CD4-positive, alpha-beta T cell treated with Interleukin-6 at 100 ng/mL for 8 hours (primary cell): ENCODE measurements at places on chromosomes 3 and 15.

DNA sequence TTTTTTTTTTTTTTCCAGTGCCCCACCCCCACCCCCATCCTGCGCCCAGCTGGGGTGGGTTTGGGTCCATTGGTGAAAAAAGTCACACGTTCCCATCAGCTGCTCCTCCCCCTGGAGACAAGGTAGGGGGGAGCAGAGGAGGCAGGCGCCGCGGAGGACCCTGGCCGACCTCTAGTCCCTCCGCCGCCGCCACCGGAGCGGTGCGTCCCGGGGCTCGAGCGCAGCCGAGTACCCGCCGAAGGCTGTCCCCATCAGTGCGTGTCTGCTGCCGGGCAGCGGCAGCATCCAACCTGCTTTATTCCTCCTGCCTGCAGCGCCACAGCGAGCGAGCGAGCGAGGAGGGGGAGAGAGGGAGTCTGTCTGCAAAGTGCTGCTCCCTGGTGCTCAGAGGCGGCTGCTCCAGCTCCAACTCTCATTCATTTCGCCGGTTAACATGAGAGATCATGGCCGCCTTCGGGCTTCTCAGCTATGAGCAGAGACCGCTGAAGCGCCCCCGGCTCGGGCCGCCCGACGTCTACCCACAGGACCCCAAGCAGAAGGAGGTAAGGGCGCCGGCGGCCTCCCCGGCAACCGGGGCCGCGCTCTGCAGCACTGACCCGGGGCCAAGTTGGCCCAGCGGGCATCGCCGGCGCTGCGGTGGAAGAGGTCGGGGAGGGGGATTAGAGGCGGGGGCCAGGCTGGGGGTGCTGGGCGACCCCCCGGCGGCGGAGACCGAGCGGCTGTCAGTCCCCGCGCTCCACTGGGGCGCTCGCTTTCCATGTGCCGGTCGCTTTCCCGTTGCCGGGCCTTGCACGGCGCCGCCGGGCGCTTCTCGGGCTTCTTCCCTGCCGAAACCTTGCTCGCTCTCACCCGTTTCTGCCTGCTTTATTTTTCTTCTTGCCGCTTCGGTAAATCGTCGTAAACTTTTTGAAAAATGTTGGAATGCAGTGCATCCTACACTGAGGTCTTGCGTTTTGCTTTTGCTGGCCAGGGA, 1.3 kb downstream of the MED12L start:
- peak; percentile 63 for DNase-seq

GRCh38 chr3:52831500-52832301, 1.2 kb upstream of the ITIH4 start:
- DNase-seq, result no peak

DNA sequence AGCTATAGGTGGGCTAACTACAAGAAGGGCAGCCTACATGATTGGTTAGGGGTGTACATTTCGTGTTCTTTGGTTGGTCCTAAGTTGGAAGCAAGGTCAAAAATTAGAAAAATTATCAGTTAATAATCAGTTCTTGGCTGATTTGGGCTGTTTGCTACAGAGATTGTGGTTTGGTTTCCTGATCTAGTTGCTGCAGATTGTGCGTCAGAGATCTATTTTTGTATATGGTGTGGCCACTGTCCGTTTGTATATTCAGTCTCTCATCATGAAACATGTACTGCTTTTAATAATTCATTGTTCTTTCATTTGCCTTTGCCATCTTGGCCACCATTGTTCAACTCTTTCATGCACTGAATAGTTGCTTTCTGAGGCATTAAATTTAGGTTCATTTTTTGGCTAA, 80.9 kb downstream of the LRRC3B start:
- DNase-seq, result no peak

GRCh38 chr3:21042184-21042583, 708.8 kb downstream of the ZNF385D start:
- DNase-seq, result no peak

GRCh38 chr3:88151358-88151757, 1.6 kb downstream of the C3orf38 start:
- DNase-seq, result no peak

DNA sequence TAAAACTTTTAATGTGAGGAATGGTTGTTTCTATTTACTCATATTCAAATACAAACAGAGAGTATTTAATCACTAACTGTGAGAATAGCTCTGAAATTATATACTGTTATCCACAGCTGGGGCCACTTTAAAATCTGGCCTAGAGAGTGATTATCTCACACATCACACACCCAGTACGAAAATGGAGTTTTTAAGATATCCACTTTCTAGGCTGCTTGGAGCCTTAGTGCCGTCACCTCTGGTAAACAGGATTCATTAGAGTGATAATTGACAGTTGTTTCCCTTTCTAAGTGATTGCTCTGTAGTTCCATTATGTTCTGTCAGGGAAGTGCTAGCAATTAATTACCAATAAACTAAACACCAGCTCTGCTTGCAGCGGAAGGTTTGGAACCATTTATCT, 942.4 kb downstream of the FHIT start:
- DNase-seq, result no peak

DNA sequence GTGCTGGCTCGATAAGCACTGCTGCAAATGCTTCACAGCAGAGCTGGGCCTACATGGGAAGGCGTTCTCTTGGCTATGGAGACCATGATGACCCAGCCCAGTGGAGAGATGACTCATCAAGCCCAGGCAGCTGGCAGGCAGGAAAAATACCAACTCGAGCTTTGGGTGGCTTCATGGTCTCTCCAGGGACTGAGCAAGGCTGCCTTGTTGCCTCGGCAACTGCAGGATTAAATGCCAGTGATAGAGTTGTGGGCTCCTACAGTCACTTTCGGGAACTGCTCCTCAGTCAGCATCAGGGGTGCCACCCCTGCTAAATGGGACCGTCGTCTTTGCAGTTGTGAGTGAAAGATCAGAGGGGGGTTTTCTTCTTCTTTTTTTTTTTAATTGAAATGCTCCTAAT, 54.6 kb upstream of the MYZAP start:
- no peak for DNase-seq

GRCh38 chr15:71743861-71744382, 66.4 kb upstream of the NR2E3 start:
- DNase-seq, result peak; percentile 39

DNA sequence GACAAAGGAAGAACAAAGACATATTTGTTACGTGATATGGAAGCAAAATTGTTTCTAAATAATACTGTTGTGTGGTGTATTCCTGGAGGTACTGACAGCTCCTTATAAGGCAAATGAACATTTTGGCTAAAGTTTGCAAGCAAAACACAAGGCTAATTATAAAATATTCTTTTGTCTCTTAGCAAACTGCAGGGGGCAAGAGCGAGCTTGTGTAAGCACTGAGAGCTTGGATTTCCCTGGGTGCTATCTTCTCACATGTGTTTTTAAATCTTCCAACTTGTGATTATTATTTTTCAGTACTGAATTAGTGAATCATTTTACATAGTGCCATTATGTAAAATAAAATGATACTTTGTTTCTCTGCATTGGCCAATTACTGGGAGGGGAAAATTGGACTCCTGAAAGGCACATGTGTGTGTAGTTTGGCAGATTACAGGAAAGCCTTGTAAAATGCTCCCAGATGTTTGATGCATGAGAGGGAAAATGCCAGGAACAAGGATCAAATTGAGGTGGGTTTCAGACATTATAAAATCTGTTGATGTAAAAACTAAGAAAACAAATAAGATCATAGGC, 611.5 kb downstream of the AGBL1 start:
- DNase-seq, result no peak

GRCh38 chr3:120101624-120102023, 7.4 kb upstream of the GSK3B start:
- DNase-seq, result no peak

DNA sequence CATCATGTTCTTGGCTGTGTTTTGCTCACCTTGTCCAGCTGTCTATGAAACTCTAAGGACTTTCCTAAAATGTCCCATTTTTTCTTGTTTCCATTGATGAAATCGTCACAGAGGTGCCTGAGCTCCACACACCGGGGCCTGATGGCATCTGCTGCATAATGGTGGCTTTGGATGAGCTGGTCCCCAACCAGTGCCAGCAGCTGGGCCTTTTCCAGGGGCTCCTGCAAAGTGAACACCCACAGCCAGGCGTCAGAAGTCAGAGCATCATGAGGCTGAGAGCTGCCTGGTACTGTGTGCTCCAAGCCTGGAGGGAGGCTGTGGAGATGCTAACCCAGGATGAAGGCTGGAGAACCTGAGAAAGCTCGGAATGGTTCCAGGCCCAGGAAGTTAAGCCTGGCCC, 46.9 kb downstream of the B3GNT5 start:
- DNase-seq, result no peak
